Bone marrow (tissue), 2 donors: ENCODE measurements at places on chromosomes 5 and 9.

- no peak for DNase-seq
Measured at GRCh38 chr5:78497573-78498533, 137.4 kb downstream of the SCAMP1 start.

- DNase-seq = no peak
Measured at GRCh38 chr5:137619191-137619870, 116.6 kb downstream of the KLHL3 start.

- DNase-seq = no peak
Measured at GRCh38 chr5:90641528-90641927, 82.9 kb downstream of the ADGRV1 start.

- DNase-seq = no peak
Measured at GRCh38 chr9:126295516-126295915, 31.1 kb upstream of the MVB12B start.

DNA sequence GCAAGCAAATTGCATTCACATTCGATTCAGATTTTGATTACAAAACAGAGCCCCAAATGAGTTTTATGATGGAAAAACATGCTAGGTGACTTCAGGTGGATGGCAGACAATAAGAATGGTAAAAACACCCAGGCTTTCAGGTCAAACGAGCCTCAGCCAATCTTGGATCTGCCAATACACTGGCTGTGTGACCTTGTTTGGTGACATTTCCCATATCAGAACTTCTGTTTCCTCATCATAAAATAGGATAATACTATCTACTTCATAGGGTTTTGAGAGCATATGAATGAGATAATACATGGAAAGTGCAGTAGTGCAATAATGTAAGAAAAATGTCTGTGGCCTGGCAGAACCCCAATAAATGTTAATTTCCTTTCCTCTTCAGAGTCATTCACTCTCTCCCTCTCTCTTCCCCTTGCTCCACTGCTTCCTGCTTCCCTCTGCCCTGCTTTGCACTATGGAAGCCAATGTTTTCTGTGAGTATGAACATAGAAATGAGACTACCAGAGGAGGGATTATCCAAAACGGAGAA, 54.7 kb downstream of the SH3RF2 start:
- no peak for DNase-seq

DNA sequence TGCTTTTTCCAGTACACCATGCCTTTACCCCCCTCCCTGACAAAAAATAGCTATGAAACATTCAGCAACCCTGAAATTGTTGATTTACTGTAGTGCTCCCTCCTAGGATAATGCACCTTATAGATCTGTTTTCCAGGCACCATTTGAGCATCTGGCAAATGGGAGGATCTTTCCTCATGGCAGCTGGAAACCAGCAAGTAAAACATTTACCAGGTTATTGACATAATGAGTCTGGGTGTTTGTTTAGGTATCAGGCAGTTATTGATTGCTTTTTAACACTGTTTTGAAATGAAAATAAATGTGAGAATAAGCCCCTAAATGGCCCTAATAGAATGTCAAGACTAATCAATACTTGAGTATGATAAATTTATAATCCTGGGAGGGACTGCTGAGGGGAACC, 57.3 kb upstream of the KLF4 start:
- no peak for DNase-seq

GRCh38 chr5:26948921-26949320, 89.5 kb downstream of the CDH9 start:
- DNase-seq = no peak

- no peak for DNase-seq
Measured at GRCh38 chr9:98973576-98973975, 29.9 kb downstream of the COL15A1 start.

DNA sequence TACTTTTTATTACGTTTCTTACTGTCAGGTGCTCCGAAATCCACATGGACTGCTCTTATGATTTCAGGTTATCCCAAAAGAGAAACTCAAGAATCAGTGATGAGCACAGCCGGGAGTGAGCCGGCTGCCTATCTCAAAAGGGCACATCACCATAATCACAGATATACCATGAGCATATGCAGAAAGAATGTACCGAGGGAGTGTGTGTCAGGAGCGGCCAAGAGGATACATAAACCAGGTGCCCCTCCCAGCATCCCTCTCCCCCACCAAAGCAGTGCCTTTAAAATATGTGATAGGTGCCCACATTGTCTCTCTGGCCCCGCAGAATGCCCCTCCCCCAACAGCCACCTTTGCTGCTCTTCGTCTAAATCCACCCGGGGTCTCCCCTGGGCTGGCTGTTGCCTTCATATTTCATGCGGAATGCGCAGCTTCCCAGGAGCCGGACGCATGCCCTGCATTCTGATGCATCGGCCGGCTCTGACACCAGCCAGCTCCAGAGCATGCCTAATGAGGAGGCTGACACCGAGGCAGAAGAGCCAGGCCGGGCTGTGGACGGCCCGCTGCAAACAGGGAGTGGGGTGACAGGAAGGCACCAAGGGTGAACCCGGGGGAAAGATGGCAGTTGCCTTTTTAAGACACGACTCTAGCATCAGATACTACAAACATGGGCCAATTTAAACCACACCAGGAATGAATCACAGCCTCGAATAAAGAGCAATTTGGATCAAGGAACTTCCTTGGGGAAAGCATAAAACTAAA, 652.3 kb downstream of the BNC2 start:
- DNase-seq = no peak

- DNase-seq = no peak
Measured at GRCh38 chr5:78974011-78974410, 11.1 kb downstream of the ARSB start.

GRCh38 chr5:83471405-83472212, at the start of gene VCAN:
Gene VCAN (plus strand): TSS chr5:83471744. CDS start chr5:83483519, 11,775 bp downstream.
- peak; percentile 59 for DNase-seq

DNA sequence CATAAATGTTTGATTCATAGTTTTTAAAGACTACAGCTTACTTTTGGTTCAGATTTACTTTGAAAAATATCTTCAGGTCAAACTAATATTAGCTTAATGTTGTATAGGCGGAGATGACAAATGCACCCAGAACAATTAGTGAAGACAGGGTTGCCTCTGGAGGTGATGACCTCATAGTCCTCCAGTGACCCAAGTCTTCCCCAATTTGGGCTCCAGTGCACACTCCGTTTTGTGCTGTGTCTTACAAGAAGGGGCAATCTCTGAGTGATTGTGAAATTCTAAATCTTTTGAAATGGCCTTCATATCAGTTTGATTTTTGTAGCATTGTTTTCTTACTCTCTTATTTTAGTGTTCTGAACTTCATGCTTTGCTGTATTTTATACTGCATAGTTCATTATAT, 57.6 kb downstream of the DENND4C start:
- DNase-seq = no peak

DNA sequence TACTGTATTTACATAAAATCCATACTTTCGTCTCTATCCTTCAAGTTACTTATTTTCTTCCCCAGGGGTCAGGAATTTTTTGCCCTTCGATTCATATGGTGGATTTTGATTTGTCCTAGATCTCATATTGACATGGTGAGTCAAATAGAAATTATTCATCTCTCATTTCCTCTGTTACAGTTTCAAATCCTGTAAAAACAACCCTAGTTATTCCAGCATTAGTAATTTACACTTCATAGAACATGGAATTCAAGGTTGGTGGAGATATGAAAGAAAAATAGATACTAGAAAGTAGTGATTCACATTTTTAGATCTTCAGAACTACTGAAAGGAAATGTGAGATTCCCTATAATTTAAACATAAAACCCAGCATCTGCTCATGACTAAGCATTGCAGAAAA, 1331.0 kb upstream of the CDH9 start:
- no peak for DNase-seq

DNA sequence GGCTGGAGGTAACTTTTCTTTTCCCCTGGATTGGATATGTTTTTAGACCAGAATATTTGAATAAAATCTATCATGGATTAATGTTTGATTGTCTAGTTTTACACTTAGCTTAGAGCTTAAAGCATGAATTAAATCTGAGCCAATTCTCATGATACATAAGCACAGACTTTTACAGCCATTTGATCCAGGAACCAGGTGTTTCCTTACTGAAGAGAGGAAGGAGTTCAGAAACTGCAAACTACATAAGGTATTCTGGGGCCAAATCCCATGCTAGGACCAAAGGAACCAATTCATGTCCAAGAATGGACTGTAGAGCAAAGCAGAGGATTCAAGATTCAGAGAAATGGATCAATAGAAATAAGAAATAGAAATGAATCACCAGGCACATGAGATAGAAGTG, 360.4 kb upstream of the ZNF608 start:
- no peak for DNase-seq
